ENCODE measurements at places on chromosomes 7 and 10.

- peak; percentile 63 for DNase-seq
These were observed 37.4 kb downstream of the RASGEF1A start for GRCh38 chr10:43229208-43230061.

DNA sequence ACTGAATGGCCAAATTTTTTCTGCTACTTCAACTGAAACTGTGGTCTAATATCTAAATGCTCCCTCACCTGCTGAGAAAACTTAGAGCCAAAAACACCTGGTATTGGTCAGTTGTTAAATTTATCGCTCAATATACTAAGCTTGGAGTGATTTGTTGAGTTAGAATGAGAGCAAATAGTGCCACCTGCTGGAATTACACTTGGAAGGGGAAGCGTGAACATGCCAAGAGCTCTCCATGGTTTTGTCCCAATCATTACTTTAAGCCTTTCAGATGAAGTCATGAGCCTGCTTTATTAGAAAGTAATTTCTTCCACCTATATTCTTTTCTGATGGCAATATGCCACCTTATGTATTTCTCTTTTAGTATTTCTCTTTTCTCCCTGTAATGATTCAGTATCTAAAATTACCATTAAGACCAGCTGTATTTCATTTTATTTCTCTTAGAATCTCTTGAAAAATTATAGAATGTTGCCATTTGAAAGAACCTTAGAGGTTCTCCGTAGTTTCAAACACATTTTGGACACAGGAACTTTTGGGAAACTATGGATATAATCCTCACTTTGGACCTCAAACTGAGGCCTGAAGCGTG is 447.8 kb upstream of the C7orf33 start:
- DNase-seq: peak; percentile 28

DNA sequence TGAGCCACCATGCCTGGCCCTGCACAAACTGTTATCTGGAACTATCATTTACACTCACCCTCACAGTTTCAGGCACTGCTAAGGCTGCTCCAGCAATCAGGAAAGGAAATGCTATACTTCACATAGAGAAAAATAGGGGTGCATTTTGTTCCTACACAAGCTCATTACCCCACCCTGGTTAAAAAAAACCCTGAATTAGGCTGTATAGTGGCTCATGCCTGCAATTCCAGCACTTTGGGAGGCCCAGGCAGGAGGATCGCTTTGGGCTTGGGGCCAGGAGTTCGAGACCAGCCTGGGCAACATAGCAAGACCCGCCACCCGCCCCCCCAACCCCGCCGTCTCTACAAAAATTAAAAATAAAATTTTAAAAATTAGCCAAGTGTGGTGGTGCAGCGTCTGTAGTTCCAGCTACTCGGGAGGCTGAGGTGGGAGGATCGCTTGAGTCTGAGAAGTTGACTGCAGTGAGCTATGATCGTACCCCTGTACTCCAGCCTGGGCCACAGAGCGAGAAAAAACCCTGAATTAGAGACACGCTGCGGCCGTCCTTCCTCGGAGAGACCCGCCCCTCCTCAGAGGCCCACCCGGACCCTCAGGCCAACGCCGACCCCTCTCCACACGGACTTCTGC is 539 bp downstream of the PTCD1 start:
- DNase-seq: no peak

DNA sequence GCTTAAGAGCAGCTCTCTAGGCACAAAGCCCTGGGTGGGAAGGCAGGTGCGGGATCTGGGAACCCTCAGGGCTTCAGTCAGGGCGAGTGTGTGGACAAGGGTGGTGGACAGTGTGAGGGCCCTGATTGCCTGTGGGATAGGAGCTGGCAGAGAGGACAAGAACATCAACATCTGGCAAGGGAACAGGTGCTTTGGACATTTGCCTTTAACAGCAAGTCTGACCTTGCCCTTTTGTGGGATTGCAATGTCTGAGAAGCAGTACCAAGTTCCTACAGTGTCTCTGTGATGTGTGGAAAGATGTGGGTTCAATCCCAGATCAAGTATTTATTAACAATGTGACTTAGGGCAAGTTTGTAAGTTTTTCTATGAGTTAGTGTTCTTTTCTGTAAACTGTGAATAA is 46.7 kb downstream of the TFAM start:
- no peak for DNase-seq

Data from activated naive CD4-positive, alpha-beta T cell treated with anti-CD3 and anti-CD28 coated beads, Interleukin-2, amount 10 ng/mL, durations not matched to agents 7 days and 5 days (primary cell).